ENCODE measurements at places on chromosomes 2 and 18.

- no peak for DNase-seq
These were observed 27.4 kb downstream of the FABP1 start for GRCh38 chr2:88100489-88100858.

- DNase-seq: no peak
These were observed 134.3 kb downstream of the IRS1 start for GRCh38 chr2:226665306-226665831.

GRCh38 chr2:172571245-172571644 lies 15.4 kb downstream of the PDK1 start:
- DNase-seq: no peak

DNA sequence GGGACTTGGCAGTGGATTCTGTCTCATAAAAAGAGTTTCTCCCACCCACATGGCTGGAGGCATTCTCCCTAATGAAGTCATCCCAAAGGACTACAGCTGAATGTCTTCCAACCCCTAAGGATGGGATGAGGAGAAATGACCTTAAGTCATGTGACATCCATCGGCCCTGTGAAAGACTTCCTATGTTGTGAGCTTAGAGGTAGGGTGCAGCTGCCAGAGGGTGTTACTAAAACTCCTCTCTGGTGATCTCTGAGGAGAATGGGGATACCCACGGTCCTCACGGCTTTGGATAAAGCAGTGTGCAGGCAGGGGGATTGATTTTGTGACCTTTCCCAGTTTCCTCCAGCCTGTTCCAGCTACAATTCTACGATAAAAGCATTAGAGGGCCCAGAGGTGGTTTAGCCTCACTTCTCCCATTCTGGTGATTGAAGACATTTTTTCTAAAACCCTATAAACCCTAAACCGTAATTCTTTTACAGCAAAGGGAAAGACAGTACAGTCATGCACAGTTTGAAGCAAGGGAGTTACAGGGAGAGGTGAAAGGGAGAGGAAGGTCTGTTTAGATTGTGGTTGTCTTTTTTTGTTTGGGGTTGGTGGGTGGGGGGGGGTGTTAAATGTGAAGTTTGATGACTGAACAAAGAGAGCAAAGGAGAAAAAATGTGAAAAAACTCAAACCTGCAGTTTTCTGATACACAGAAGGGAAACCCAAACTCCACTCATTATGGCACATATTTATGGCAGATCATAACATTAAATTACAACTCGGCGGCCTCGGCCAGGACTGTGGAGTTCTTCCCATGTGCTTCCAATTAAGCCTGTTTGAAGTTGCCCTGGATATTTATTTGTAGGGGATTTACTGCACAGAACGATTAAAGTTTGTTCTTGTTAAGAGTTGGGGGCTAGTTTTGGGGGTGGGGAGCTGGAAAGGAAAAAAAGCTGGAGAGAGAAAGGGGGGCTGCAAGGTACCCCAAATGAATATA lies 26.6 kb upstream of the SLC14A2 start:
- no peak for DNase-seq

DNA sequence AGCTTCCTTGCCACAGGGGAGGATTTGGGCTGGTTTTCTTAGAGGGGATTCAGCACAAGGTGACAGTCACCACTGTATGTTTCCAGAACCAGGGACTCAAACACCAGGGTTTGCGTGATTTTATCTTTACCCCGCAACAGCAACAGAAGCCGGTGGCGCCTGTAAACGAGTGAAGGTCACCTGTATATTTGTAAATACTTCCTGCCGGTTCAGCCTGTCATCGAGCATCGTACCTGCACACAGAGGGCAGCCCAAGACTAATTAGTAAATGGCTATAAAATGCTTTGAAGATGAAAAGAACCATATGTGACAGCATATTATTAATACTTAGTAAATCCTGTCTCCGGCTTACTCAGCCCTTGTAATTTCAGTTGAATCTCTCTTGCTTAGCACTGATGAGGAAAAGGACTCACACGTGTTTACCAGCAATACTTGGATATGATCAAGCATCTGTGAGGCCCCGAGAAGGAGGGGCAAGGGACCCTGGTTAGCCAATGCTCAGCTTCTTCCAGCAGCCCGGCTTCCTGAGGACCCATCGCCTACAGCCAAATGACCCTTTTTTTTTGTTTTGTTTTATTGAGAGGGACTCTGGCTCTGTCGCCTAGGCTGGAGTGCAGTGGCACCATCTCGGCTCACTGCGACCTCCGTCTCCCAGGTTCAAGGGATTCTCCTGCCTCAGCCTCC lies 51.3 kb upstream of the FOSL2 start:
- DNase-seq: no peak

DNA sequence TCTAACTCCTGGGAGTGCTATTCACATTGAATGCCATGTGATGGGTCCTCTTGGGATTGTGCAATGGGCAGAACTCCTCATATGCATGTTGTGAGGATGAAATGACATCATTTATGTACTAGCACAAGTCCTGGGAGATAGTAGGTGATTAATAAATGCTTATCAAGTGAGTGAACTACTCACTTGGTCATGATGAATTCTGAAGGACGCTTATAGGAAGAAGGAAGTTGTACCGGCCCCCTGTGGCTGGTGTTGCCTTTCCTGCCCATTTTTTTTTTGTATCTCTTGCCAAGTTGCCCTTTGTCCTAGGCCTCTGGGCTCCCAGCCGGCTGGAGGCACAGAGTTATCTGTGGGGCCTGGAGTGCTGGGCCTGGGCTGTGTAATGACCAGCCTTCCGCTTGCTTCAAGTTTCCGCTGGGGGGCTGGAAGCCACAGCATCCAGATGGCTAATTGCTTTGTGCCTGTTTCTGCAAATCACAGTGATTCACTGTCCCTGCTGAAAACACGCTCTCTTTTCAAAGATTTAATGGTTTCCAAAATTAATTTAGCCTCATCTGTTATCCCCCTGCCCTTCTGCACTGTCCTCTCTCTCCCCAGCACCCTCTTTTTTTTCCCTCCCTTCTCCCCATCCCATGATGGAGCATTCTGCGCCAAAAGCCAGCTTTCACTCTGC lies 33.7 kb upstream of the MRPL33 start:
- no peak for DNase-seq

DNA sequence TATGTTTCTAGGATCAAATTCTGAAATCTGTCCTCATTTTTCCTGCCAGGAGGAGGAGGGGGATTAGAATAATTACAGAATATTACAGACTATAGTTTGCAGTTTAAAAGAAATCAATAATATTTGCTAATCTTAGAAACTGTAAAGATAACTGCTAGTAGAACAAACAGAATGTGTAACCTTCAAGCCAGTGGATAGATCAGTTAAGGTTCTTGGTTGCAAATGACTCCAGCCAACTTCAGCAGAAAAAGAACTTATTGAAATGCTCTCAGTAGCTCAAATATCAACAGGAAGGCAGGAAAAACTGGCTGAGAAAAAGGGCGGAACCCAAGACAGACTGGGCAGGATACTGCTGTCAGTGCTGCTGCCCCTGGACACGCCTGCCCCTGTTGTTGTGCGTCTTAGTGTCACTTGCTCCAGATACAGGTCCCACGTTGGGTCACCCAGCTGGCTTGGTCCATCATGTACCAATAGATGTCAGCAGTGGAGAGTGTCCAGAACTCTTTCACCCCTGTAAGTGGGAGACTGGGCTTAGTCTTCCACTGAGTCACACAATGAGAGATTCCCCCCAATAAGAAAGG lies 10.2 kb downstream of the NMUR1 start:
- no peak for DNase-seq

- DNase-seq: no peak
These were observed 558 bp downstream of the MRPS5 start for GRCh38 chr2:95121093-95121406.
